ENCODE measurements at places on chromosomes 5 and 9. TPM values are rescaled to one million over a fixed set of nuclear protein-coding genes. Genes with fewer than 3 reads are reported as not detected.

DNA sequence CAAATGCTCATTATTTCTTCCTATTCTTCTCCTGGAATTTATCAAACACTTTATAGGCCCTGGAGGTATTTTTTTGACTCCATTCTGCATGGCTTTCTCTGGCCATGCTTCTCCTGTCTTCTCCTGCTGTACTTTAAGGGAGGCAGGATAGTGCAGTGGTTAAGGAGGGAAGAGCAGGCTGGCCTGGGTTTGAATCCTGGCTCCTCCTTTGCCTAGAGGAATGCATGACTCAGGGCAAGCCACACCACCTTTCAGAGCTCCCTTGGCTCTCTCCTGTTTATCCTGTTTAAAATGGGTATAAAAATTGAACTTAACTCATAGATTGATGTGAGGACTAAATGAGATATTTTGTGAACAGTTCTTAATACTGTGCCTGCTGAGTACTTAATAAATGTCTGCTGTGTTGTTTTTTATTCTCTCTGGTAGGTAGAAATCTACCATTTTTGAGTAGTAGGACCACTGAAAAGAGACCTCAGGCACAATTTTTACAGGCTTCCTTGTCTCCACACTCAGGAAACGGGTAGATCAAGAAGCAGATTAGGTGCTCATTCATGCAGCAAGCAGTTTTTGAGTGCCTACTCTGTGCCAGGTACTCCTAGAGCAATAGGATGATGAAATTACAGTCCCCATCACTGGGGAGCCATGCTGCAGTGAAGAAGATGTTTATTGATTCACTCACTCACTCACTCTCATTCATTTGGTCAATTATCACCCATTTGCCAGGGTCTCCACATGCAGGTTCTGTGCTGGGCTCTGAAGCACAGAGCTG is 32.7 kb upstream of the ARAP3 start:
- H3K4me3 ChIP-seq: no peak overlapping the region
- peaks cover 17% of the 10 kb centered on the region for H3K27me3 ChIP-seq
- H3K27ac ChIP-seq: no peak overlapping the region
- no peaks in the 10 kb centered on the region for H3K36me3 ChIP-seq
- no peak for DNase-seq
- H3K4me1 ChIP-seq: no peaks in the 10 kb centered on the region

- H3K4me3 ChIP-seq: no peak overlapping the region
- H3K27ac ChIP-seq: no peak overlapping the region
- DNase-seq: no peak
- no peaks in the 10 kb centered on the region for H3K4me1 ChIP-seq
These were observed 198.5 kb downstream of the SPOCK1 start for GRCh38 chr5:137300411-137301240.

DNA sequence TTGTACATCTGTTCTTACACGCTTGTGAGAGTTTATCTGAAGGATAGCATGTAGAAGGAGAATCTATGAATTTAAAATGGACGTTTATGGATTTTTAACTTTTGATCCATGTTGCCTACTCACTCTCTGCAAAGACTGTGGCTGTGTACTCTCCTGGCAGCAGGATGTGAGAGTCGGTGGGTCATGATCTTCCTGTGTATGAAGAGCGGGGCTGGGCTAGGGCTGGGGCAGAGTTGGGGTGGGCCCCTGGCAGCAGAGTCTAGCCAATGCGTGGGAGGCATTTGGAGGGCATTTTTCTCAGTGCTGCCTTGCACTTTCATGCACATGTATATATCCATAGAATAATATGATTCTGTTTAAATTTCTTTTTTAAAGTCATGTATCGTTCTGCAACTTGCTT is 24.0 kb upstream of the DAB2IP start:
- DNase-seq: no peak
- H3K4me3 ChIP-seq: no peak overlapping the region
- H3K27ac ChIP-seq: no peak overlapping the region
- H3K4me1 ChIP-seq: no peaks in the 10 kb centered on the region
- H3K36me3 ChIP-seq: no peaks in the 10 kb centered on the region

- H3K27ac ChIP-seq: no peak overlapping the region
- H3K27me3 ChIP-seq: no peaks in the 10 kb centered on the region
- H3K4me3 ChIP-seq: no peak overlapping the region
- no peaks in the 10 kb centered on the region for H3K4me1 ChIP-seq
- no peaks in the 10 kb centered on the region for H3K36me3 ChIP-seq
These were observed 31.6 kb downstream of the TAF11L14 start for GRCh38 chr5:17665836-17666235.

GRCh38 chr9:132240841-132241482 is 79.1 kb downstream of the NTNG2 start:
- no peaks in the 10 kb centered on the region for H3K27me3 ChIP-seq
- peaks cover 28% of the 10 kb centered on the region for H3K4me1 ChIP-seq
- peak overlapping the region; percentile 55 for H3K4me3 ChIP-seq
- H3K36me3 ChIP-seq: no peaks in the 10 kb centered on the region
- peak; percentile 95 for DNase-seq

DNA sequence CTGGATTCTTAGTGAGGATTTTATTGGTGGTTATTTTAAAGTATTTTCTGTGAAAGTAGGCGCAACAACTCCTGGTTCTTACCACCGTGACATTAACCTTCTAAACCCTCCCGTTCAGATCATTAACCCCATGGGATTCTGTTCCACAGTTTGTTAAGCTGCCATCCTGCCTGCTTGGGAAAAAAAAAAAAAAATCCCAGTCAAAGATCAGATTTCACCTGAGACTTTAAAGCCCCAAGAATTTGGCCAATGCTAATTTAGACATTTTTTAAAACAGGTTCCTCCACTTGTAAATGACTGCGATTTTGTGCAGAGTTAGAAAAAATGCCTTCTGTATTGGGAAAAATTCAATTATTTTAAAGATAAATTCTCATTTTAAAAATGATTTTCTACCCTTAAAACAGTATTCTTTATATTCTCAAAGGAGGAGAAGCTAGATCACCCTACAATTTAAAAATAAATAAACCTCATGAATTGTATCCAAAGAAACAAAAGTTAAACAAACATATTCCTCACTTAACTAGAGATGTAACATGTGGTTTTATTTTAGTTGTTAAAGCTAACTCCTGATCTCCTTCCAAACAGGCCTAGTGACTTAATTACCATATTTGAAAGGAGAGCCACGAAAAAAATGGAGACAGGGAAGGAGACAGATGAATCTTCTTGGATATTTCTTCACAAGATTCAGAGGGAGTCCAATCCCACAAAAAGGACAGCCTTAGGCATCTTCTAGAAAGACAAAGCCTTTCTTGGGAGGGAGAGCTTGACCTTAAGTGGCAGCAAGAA is 93.1 kb upstream of the IFNK start:
- peak; percentile 42 for DNase-seq
- H3K4me3 ChIP-seq: no peak overlapping the region
- no peak overlapping the region for H3K27ac ChIP-seq
- no peaks in the 10 kb centered on the region for H3K36me3 ChIP-seq

The CA9 gene
- polyA plus RNA-seq: 1.1 TPM

- H3K4me1 ChIP-seq: peaks cover 6% of the 10 kb centered on the region
- no peaks in the 10 kb centered on the region for H3K27me3 ChIP-seq
- DNase-seq: no peak
- no peak overlapping the region for H3K4me3 ChIP-seq
- peak overlapping the region; percentile 61 for H3K27ac ChIP-seq
These were observed 4.9 kb downstream of the ADAM19 start for GRCh38 chr5:157570531-157571200.

The AK1 gene
- polyA plus RNA-seq: 63.8 TPM

DNA sequence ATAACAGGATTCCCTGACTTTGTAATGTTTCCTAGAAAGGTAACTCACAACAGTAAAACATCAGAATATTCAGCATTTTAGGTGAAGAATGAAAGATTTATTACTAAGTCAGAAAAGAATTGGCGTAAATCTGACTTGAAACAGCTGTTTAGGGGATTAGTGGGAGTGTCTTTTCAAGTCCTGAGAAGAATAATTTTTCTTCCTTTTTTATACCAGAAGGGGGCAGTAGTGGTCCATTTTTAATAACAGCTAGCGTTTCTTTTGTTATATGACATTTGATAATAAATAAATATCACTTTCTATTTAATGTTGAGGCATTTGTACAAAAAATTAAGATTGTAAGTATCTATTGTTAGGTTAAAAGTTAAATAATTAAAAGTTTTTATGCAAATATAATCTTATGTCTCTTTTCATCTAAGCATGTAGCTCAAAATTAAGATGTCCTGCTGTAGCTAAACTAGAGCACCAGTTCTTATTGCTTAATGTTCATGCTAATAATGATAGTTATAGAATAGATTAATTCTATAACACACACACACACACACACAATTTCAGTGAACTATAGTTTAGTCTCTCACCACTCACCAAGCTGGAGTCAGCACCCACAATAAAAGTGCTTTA is 258.7 kb upstream of the ARRDC3 start:
- no peak for DNase-seq
- no peak overlapping the region for H3K27ac ChIP-seq
- H3K36me3 ChIP-seq: no peaks in the 10 kb centered on the region
- no peaks in the 10 kb centered on the region for H3K27me3 ChIP-seq

GRCh38 chr9:23556459-23556858 is 269.6 kb downstream of the ELAVL2 start:
- no peaks in the 10 kb centered on the region for H3K4me1 ChIP-seq
- no peaks in the 10 kb centered on the region for H3K27me3 ChIP-seq
- no peaks in the 10 kb centered on the region for H3K36me3 ChIP-seq
- H3K27ac ChIP-seq: no peak overlapping the region
- no peak overlapping the region for H3K4me3 ChIP-seq
- DNase-seq: no peak

DNA sequence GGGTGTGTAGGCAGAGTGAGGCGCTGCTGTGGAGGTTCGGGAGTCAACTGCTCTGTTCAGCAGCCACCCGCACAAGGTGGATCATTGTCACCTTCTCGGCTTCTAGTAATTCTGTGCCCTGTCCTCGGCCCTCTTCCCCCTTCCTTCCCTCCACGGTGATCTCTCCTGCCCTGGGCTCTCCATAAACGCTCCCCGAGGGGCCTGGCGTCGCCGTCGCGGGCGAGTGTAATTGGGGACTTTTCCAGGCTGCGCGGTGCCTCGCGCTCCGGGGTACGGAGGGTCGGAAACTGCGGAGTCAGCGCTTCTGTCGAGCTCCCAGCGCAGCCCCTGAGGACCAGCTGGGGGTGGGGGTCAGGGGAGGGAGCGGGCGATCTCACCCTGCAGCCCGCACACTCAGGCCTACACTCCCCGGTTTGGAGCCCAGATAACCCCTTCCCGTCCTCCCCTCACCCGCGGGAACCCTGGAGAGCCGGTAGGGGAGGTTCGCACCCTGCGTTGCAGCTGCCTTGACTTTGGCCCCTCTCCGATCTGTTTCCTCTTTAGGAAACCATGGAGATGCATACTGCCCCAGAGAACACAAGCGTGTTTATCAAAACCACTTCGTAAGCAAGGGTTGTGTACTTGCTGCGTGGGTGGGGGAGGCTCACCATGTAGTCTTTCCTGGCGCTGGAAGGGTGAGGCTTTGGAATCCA is 188.3 kb upstream of the ZNF618 start:
- H3K36me3 ChIP-seq: no peaks in the 10 kb centered on the region
- peaks cover 29% of the 10 kb centered on the region for H3K27me3 ChIP-seq
- H3K4me1 ChIP-seq: peaks cover 6% of the 10 kb centered on the region
- no peak overlapping the region for H3K4me3 ChIP-seq
- DNase-seq: peak; percentile 78

The ANKRD31 gene
- 0.08 TPM for polyA plus RNA-seq

DNA sequence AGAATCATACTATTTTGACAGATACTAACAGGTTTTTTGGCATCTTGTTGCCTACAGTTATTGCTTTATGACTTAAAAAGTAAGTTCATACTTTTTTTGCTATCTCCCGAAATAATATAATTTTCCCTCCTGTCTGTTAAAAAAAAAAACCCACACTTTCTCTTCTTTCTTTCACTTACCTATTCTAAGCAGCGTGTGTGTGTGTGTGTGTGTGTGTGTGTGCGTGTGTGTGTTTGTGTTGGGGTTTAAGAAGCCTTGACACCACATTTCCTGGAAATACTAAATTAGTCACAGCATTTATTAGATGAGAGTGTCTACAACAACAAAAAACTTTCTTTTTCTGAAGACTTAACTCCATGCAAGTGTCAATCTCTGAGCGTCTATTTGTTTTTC is 12.4 kb downstream of the TNFAIP8 start:
- no peaks in the 10 kb centered on the region for H3K36me3 ChIP-seq
- H3K27ac ChIP-seq: no peak overlapping the region
- no peak for DNase-seq
- no peaks in the 10 kb centered on the region for H3K27me3 ChIP-seq
- H3K4me3 ChIP-seq: no peak overlapping the region
- H3K4me1 ChIP-seq: peaks cover 11% of the 10 kb centered on the region

The SEC16A gene
- 49.1 TPM for polyA plus RNA-seq

The F12 gene
- polyA plus RNA-seq: 1.3 TPM

GRCh38 chr5:108028412-108028811 is 353.5 kb downstream of the FBXL17 start:
- DNase-seq: no peak
- H3K4me3 ChIP-seq: no peak overlapping the region
- no peaks in the 10 kb centered on the region for H3K36me3 ChIP-seq

The OTULINL gene
- polyA plus RNA-seq: 24.2 TPM

The CLTA gene
- polyA plus RNA-seq: 269 TPM

The ANKRD33B gene
- 2.0 TPM for polyA plus RNA-seq

DNA sequence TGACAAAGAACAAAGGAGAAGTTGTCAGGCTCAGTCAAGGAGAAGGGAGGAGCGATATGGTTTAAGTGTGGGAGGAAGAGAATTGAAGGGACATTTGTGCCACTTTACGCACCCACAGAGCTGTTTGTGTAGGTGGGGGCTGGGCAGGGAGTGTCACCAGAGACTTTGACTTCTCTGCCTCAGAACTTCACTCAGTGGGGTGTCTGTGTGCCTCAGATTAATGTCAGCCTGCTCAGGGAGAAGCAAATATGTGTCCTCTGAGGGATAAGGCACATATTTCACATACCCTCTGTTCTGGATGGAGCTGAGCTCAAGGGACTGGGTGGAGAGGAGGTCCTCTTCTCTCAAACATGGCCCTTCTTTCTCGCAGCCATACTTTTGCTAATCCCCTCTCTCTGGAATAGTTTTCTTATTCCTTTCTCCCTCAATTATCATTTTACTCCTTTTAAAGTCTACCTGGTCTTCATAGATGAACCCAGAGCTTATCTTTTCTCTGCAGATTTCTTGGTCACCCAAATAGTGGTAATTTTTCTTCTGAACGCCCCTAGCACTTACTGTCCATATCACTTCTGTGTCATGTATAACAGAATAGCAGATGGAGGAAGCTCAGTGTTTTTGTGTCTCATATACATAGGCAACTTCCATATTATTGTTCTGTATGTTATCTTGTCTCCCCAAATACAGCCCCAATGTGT is 77.0 kb downstream of the IQGAP2 start:
- H3K4me3 ChIP-seq: no peak overlapping the region
- H3K27ac ChIP-seq: no peak overlapping the region
- H3K4me1 ChIP-seq: no peaks in the 10 kb centered on the region

DNA sequence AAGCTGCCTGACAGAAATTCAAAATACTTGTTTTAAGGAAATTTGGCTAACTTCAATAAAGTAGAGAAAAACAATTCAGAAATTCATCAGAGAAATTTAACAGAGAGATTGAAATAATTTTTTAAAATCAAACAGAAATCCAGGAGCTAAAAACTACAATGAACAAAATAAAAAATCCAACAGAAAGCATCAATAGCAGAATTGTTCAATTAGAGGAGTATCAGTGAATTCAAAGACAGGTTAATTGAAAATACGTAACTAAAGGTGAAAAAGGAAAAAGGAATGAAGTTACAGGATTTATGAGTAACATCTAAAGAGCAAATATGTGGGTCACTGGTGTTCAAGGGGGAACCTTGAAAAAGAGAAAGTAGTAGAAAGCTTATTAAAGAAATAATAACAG is 36.8 kb downstream of the FANCC start:
- H3K36me3 ChIP-seq: no peaks in the 10 kb centered on the region
- H3K27me3 ChIP-seq: no peaks in the 10 kb centered on the region
- H3K27ac ChIP-seq: no peak overlapping the region
- no peak overlapping the region for H3K4me3 ChIP-seq
- no peak for DNase-seq
- peaks cover 9% of the 10 kb centered on the region for H3K4me1 ChIP-seq
